ENCODE measurements at places on chromosomes 12 and 14.
A peak's percentile ranks its signal among the peaks of the same experiment; 100 is the strongest.

GRCh38 chr14:105124823-105125222, 43.8 kb downstream of the JAG2 start:
- DNase-seq, result no peak

- DNase-seq, result peak; percentile 39
Observed at GRCh38 chr12:102811110-102811737, 105.8 kb downstream of the PAH start.

- DNase-seq, result no peak
Observed at GRCh38 chr12:4441355-4442335, 4.0 kb downstream of the FGF6 start.

DNA sequence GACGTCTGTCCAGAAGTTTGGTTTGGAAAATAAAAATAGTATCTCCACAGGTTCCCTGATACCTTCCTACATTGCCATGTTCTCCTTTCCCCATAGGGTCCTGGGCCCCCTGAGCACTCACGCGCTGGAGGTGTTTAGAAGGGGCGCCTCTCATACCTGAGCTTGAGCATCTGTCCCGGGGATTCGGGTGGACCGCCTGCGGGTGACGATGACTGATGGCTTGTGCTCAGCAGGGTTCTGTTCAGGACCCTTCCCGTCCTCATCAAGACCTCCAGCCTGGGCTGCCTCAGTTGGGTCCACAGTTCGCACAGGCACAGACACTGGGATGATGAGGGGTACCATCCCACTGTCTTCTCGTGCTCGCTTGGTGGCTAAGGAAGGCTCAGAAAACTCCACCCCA, 22.7 kb upstream of the PNMA1 start:
- DNase-seq, result no peak

DNA sequence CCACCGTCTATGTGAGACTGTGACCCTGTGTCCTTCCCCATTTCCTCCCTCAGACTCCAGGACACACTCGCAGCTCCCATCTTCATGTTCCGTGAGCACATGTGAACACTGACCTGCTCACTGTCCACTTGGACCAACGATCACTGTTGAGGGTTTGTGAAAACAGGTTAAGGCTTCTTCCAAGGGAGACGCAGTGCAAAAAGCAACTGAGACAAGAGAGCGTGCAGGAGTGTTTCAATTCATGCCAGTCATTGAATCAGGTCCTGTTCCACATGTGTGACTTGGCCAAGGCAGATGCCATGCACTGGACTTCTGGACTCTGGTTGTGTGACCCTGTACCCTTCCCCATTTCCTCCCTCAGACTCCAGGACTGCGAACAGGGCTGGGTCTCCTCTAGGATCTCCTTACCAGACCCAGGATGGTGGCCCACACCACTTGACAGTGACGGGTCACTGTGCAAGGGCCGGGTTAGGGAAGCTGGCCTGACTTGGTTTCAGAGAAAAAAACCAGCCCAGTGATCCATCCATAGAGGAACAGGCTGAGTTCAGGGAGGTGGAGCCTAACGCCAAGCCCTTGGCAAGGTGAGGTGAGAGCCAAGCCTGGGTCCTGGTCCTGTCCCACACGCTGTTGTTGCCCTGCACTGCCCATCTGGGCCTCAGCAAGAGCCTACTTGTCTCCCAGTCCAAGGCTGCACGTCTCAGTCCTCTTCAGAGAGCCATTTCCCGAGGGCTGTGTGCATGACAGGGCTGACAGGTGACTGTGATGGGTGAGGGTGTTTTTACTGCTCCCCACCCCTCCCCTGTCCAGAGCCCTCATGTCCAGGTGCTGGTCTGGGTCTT, 5.7 kb upstream of the KRT5 start:
- no peak for DNase-seq
